Neural crest cell (in vitro differentiated cells): ENCODE measurements at places on chromosomes 12 and 14. TPM values are rescaled to one million over a fixed set of nuclear protein-coding genes. Genes with fewer than 3 reads are reported as not detected.
A peak's percentile ranks its signal among the peaks of the same experiment; 100 is the strongest.

- no peak for DNase-seq
These were observed 106.2 kb downstream of the DAAM1 start for GRCh38 chr14:59294662-59294992.

The AMDHD1 gene
- total RNA-seq: 0.18 and 0.30 TPM in 2 replicates

GRCh38 chr14:41362139-41362538, 244.5 kb upstream of the LRFN5 start:
- no peak for DNase-seq

- DNase-seq: peak; percentile 70
These were observed at the start of gene SCN8A for GRCh38 chr12:51591016-51591901. Gene SCN8A (plus strand): TSS chr12:51591233. CDS start chr12:51662818, 71,585 bp downstream.

The AGAP2 gene
- 3.9 and 4.1 TPM in 2 replicates for total RNA-seq
